ENCODE measurements at places on chromosomes 13 and 19. TPM values are rescaled to one million over a fixed set of nuclear protein-coding genes. Genes with fewer than 3 reads are reported as not detected.
A peak's percentile ranks its signal among the peaks of the same experiment; 100 is the strongest.

NKG7 gene
- total RNA-seq = 15.2 TPM

NLRP9 gene
- not detected for total RNA-seq

ZNF793 gene
- total RNA-seq = 4.8 TPM

TMEM238 gene
- total RNA-seq = 33.9 TPM

ZNF541 gene
- 0.37 TPM for total RNA-seq

ZNF681 gene
- total RNA-seq = 2.7 TPM

TNFSF9 gene
- 5.5 TPM for total RNA-seq

ZNF829 gene
- 2.4 TPM for total RNA-seq

NXNL1 gene
- not detected for total RNA-seq

DNA sequence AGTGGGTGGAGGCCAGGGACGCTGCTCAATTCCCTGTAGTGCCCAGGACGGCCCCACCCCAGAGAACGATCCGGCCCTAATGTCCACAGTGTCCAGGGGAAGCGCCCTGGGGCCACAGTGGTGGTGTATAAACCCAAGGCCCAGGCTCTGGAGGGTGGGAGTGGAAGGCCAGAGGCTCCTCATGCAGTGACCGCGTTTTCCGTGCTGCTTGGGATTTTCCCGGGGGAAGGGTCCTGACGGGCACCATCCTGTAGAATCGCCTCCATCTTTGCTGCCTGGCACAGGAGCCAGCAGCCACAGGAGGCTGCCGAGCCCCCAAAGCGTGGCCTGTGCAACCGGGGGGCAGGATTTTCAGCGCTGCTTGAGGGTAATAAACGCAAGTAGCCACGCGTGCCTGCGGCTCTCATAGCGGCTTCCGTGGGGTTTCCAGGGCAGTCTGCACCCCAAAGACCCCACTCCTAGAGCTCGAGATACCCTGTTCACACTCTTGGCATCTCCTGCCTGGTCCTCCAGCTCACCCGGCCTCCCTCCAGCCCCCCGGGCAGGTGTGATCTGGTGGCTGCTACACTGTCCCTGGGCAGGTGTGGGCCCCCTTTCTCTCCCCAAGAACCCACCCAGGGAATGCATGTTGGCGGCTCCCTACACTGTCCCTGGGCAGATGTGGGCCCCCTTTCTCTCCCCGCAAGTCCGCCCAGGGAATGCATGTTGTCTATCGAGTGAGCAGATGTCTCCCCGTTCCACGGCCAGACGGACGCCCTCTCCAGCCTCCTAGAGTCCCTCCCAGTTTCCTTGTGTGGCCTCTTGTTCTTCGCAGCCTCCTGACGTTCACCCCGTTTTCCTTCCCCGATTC is 2.2 kb downstream of the NCLN start:
- peak; percentile 75 for DNase-seq

DNA sequence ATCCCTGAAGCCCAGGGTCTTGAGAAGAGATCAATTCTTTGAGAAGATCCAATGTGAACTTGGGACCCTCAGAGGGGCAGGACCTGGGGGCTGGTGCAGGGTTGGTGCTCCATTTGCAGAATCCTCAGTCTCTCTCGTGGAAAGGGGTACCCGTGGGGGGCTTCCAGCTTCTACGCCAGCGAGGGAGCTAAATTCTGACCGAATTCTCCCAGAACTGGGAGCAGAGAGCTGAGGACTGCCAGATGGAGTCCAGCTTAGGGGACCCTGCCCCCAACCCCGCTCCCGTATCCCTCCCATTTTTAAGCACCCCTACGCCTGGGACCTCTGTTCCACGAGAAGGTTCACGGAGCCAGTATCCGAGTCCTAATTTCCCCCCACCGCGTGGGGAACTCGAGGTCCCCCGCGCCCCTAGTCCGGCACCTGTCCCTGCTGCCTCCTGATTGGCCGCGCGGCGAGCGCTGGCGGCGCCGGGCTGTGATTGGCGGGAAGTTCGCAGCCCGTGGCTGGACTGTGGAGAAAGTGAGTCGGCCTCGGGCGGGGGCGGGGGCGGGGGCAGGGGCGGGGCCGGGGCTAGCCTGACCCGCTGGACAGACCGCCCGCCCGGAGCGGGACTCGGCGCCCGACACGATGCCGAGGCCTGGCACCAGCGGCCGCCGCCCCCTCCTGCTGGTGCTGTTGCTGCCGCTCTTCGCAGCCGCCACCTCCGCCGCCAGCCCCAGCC is 4.4 kb upstream of the LTBP4 start:
- DNase-seq = peak; percentile 57

- DNase-seq = no peak
These were observed 129.3 kb upstream of the SPACA7 start for GRCh38 chr13:112246731-112247470.

- no peak for DNase-seq
These were observed 20.6 kb upstream of the CD33 start for GRCh38 chr19:51204321-51204720.

GRCh38 chr13:95445131-95445530 is 107.4 kb upstream of the CLDN10 start:
- DNase-seq = no peak

GRCh38 chr19:46299004-46299509 is 2.2 kb downstream of the HIF3A start:
- peak; percentile 97 for DNase-seq

DNA sequence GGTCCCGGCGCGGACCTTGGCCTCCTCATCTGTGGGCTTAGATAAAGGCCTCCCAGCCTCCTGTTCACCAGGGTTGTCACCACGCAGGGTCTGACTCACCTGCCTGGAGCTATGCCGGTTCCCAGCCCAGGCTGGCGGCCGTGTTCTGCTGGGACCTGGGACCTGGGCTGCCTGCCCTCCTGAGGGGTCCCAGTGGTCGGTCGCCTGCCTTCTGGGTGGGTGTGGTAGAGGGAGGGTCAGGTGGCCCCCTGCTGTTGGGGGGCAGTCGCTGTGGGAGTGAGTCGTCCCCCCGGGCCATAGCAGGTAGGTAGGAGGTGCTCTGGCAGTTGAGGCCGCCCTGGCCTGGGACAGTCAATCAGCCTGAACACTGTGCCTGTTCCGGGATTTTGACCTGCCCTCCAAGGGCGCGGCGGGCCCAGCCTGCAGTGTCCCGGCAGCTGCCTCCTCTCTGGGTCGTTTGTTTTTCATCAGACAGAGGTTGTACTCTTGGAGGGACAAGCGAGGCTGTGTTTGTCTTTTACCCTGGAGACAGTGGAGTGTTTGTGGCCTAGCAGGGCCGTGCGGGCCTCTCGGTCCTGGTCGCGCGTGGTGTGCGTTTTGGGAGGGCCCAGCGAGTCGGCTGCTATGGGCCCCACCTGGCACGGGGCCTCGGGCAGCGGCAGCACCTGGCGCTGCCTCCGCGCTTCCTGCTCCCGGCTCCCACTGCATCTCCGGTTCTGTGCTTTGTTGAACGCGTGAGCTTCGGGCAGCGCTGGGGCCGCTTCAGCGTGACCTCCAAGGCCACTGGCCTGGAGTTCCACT is 2.6 kb downstream of the ADAT3 start:
- no peak for DNase-seq

- DNase-seq = no peak
These were observed 38.4 kb downstream of the ZDHHC20 start for GRCh38 chr13:21420706-21421105.

DNA sequence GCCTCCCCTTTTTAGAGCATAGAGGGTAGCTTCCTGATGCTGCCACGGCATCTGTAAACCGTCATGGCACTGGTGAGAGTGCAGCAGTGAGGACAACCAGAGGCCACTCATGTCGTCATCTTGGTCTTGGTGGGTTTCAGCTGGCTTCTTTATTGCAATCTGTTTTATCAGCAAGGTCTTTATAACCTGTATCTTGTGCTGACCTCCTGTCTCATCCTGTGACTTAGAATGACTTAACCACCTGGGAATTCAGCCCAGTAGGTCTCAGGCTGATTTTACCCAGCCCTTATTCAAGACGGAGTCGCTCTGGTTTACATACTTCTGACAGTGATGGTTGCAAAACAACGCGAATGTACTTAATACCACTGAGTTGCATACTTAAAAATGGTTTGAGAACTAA is 14.4 kb upstream of the FBN3 start:
- DNase-seq = no peak

DNA sequence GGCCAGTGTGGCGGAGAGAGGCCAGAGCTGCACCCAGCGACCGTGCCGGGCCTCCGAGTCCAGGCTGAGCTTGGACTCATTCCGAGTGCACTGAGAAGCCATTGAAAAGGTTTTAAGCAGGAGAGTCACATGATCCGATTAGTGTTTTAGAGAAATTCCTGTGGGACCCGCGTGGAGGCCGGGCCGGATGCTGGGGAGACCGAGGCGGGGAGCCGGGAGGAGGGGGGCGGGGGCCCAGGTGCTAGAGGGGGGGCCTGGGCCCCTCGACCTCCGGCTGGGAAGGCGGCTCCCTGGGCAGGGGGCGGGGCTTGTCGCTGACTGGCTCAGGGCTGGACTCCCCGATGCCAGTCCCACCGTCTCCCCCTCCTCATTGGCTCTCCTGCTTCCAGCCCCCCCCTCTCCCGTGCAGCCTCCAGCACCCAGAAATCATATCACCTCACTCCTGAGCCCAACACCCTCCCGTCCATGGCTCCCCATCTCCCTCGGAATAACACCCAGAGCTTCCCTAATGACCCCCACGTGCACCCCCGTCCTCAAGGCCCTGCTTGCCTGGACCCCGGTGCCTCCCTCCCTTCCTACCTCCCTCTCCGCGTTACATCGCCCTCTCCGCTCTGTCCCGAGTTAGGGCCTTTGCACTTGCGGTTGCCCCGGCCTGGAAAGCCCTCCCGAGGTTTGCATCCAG is 5.2 kb upstream of the ZNF579 start:
- peak; percentile 86 for DNase-seq

DNA sequence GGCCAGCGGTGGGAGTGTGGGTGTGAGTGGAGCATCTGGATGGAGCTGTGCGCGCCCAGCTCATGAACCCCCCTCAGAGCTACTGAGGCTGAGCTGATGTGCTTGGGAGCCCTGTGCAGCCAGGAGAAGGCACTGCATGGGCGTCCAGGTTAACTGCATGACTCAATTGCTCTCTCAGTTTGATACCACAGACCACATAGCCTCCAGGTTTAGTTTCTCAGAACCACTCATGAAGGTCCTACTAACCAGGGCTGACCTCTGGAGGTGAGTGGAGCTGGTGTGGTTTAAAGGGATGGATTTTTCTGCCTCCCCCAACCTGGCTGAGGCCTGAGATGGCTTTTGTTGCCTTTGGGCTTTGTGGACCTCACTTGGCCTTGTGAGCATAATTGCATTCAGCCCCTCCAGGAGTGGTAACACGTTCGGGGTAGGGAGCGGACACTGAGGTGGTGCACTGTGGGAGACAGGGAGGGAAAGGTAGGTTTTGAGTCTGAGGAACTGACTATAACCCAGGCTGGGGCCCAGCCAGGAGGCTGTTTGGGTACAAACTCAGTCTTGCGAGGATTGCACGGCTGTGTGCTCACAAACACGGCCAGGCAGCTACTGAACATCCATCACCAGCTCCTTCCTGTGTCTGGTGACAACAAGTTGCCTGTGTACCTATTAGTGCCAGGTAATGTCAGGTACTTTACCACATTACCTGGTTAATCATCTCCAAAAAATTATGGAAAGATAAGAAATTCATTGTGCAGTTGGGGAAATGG is 97.5 kb downstream of the RGCC start:
- no peak for DNase-seq

GRCh38 chr19:7191946-7192691 is 102.1 kb downstream of the INSR start:
- DNase-seq = no peak

DNA sequence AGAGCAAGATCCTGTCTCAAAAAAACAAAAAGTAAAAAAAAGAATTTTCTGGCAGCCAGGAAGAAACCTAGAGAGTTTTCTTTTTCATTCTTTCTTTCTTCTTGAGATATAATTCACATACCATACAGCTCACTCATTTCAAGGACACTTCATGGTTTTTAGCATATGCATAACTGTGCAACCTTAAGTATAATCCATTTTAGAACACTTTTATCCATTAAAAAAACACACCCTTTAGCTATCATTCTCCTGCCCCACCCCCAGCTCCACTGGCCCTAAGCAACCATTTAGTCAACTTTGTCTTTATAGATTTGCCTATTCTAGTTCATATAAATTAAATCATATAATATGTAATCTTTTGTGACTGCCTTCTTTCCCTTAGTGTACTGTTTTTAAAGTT is 8.1 kb upstream of the IPO5 start:
- DNase-seq = no peak

- DNase-seq = no peak
These were observed 755 bp upstream of the RAB3A start for GRCh38 chr19:18204394-18205199.

DNA sequence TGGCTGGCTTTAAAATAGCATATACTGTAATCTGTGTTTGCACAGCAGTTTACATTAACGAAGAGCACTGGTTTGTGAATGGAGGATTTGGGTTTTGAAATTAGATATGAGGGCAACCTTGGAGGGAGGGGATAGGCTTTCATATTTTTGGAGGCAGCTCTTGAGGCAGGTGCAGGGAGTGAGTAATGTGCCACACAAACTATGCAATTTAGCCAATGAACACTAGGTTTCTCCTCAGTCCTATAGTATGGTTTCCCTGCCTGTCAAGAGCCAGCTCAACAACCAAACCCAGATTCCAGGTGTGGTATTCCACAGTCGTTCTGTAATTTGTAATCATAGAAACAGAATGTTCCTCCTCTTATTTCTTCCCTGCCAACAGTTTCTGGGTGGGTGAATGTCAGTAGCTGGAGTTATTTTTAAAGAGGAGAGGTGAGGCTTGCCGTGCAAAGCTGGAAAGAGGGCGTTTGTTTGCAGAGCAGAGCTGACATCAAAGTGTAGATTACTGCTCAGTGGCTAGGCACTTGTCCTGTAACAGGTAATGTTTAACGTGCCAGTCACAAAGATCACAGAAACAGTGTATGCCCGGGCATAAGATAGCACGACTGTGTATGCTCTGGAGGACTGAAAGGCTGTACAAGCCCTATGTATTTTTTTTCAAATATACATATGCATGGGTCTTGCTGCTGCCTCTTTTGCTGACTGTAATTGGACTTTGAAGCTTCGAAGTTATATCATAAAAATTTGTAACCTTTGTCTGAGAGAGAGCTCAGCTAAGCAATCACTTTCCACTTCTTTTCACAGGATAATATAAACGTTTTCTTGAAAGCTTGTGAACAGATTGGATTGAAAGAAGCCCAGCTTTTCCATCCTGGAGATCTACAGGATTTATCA is 124.2 kb downstream of the LMO7 start:
- DNase-seq = peak; percentile 70

- no peak for DNase-seq
These were observed 17.5 kb upstream of the HTR2A start for GRCh38 chr13:46914341-46914740.

DNA sequence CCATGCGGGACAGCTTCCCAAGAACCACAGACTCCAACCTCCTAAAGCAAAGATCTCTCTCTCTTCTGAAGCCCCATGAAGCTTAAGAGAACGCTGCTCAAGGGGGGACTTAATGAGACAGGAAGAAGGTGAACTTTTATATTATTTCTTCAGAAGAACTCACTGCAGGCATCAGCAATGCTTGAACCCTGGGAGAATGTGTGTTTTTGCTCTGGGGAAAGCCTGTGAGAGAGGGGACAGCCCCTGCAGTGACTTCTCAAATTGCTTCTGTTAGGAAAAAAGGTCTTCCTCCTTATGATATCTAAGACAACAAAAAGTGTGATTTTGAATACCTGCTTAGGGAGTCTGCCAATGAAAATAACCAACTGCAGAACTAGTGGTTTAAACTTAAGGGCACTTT is 23.0 kb downstream of the GJA3 start:
- no peak for DNase-seq

- DNase-seq = no peak
These were observed 21.5 kb downstream of the SHISA2 start for GRCh38 chr13:26030331-26030730.
